ENCODE measurements at places on chromosomes 12 and 14.

- DNase-seq = no peak
Measured at GRCh38 chr12:65682112-65682511, 142.2 kb upstream of the HMGA2 start.

DNA sequence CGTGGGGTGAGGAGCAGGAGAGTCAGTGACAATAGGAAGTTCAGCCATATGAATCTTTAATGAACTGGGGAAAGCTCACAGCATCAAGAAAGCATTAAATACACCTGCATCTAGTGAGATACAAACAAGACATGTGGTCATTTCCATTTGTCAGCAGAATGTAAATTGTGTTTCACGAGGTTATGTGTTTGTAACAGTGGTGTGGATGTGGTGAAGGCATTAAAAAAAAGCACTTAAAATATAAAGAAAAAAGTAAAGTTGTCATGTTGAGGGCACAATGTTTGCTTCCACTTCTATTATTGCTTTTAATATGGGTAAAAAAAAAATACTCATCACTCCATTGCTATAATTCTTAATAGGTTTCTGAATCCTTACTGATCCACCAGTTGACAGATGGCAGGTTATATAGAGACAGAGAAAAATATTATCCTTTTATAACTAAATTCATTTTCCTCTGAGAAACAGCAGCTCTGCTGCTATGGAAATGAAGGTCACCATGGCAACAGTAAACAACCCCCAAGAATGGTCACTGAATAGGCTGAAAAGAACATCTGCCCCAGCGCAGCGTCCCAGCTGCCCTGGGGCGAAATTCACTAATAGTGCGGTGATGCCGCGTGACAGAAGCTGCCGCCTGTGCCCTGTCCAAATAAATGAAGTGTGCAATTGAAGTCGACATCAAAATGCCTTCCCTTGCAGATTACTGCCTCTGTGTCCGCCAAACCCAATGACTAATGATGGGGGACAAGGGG is 226.1 kb downstream of the FOXN3 start:
- DNase-seq = no peak

- DNase-seq = no peak
Measured at GRCh38 chr12:118063576-118064391, 2.8 kb upstream of the WSB2 start.

DNA sequence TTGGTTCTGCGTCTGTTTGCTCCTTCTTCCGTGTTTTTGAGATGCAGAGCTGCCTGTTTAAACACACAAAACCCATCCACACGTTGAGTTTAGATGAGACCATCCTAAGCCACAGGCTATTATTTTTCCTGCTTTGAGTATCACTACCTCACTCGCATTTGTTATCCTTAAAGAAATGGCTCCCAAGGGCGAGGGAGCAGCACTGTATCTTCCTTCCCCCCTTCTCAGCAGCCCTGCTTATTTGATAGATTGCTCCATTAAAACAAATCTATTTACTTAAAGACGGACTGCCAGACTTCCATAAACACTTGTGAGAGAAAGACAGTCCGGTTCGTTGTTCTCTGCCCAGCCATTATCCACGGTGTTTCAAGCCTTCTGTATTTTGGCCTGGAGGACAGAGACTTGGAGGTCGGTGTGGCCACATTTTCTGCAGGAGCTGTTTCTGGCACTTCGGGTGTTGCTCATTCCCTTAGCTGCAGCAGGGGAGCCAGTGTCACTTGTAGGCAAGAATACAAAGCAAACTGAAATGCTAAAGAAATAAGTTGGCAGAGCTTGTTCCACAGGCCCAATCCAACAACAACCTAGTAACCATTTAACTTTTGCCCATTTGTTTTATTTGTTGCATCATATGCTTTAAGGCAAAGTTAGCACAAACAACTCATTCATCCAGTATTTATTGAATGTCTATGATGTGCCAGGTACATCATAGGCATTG is 275.4 kb downstream of the TTC6 start:
- no peak for DNase-seq

- DNase-seq = no peak
Measured at GRCh38 chr12:52942901-52943181, 6.1 kb upstream of the KRT18 start.

DNA sequence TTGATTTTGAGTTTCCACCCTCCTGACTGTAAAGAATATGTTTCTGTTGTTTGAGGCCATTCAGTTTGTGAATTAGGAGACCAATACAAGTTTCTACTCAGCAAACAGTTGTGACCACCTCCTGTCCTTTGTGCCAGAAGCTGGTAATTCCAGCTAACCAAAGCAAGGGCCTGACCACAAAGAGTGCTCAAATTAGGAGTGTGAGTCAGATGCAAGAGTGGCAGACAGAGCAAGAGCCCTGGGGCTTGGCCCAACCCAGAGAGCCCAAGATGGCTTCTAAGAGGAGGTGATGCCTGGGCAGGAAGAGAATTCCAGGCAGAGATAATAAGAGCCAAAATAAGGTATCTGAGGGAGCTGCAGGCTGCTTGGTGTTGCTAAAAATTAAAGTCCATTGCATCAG is 77.7 kb upstream of the C14orf132 start:
- DNase-seq = no peak

GRCh38 chr14:21136024-21136423 is 19.8 kb downstream of the OR5AU1 start:
- no peak for DNase-seq

DNA sequence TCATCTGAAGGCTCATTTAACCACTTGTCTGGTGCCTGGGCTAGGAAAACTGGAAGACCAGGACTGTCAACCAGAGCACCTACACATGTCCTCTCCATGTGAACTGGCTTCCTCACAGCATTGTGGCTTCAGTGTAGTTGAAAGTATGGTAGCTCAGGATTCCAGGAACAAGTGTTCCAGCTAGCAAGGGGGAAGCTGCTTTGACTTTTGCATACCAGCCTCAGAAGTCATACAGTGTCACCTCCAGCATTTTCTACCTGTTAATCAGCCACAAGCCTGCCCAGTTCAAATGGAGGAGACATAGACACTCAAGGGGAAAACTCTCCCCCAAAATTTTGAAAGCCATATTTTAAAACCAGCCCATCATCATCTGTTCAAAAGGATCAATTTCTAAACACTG is 212.8 kb upstream of the CAND1 start:
- DNase-seq = no peak

- DNase-seq = no peak
Measured at GRCh38 chr14:32404784-32405573, 75.9 kb downstream of the AKAP6 start.

DNA sequence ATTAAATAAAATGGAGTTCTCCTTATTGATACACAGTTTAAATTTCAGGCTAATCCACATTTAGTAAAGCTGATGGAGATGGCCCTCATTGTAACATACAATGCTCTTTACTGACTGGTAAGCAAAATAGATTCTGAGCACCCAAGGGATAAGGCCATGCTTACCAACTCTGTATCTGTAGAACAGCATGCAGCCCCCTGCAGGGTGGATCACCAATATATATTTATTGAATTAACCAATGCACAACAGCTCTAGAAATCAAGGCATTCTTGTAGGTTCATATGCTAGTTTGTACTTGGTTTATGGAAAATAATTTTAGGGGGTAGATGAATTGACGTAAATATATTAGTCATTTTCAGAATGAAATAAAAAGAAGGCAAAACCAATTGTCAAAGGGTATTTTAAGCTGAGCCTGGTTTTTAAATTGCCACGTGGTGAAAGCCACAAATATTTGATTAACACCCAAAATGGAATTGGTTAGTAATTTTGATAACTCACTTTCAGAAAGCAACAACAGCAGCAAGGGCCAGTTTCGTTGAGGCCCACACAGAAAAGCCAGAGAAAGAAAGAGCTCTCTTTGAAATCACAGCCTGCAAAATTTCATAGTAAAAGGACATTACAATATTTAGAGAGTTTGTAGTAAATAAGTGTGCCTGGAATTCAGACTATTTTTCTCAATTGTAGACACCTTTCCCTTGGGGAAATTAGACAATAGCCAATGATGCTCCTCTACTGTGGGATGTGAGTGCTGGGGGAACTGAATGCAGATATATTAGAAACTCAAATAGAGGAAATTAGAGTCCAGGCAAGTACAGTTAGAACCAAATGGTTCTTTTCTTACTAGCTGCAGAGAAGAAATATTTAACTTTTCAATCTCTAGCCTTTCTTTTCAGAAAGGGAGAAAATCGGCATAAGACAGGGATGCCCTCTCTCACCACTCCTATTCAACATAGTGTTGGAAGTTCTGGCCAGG is 216.2 kb upstream of the ABCD2 start:
- DNase-seq = no peak

GRCh38 chr12:107129315-107129930 is 36.1 kb upstream of the CRY1 start:
- no peak for DNase-seq

DNA sequence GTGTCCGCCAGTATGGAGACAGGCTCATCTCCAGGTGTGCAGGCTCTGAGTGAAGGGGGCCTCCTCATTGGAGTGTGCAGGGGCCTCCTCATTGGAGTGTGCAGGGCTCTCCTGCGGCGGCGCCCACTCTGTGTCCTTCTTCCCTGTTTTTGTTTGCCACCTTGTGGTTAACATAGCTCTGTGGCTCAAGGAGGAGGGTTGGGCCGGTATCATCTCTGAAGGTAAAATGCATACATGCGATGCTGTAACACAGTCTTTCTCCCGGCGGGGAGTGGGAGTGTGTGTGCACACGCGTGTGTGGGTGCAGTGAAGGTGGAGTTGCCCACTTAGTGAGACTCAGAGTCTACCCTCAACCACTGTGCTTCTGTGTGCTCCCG is 429.4 kb downstream of the ZFP36L1 start:
- DNase-seq = no peak

GRCh38 chr14:51202914-51203665 is 37.0 kb upstream of the TMX1 start:
- no peak for DNase-seq

GRCh38 chr12:32166510-32166909 is 59.9 kb downstream of the BICD1 start:
- DNase-seq = no peak

All from stimulated activated CD4-positive, alpha-beta T cell treated with anti-CD3 and anti-CD28 coated beads, Interleukin-12 subunit alpha, Interleukin-12 subunit beta, amount 100 ng/mL, for 48 hours (primary cell).